ENCODE measurements at places on chromosomes 4 and X.

- DNase-seq: no peak
Measured at GRCh38 chrX:154360155-154360713, 14.2 kb downstream of the FLNA start.

- DNase-seq: no peak
Measured at GRCh38 chr4:3124070-3124767, 49.7 kb downstream of the HTT start.

DNA sequence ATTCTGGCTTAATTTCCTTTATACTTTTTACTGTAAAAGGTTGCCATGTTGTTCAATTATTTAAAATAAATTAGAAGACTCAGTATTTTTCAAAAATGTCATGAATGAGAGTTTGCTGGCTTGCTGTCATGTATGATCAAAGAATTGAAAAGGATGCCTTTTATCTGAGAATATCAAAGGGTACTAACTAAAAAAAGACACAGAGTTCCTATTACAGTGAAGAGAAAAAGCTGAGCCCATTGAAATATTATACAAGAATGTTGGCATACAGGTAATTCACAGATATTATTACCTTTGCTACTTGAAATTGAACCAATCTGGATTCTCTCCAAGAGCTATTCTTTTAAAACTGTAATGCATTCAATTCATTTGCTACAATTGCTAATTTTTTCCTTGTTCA is 200.0 kb downstream of the PPP3CA start:
- DNase-seq: no peak

DNA sequence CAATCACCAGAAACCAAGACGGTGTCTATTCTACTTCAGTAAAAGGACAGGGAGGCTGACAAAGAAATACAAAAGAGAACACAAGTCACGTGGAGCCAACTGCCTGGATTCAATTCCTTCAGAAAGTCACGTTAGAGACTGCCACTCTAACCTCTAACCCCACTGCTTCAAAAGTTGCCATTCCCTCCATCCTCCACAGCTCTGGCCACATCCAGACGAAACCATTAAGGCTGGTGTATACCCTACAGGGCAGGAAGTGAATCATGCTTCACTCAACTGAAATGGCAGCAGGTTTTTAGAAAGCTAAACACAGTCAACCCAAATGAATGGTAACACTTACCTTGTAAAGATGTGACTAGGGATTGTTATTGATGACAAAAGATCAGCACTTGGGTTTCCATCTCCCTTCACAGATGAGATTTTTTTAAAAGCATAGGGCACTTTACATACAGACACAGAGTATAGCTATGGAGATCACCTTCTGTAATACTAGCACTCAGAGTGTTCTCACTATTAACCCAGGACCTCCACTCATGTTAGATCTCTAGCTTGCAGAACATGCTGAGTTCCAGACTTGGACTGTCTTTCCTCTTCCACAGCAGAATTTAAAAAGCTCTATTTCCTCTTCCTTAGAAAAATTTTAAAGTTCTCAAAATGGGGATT is 37.4 kb downstream of the MAML3 start:
- no peak for DNase-seq

GRCh38 chrX:133881893-133882292 is 103.5 kb downstream of the GPC3 start:
- no peak for DNase-seq

DNA sequence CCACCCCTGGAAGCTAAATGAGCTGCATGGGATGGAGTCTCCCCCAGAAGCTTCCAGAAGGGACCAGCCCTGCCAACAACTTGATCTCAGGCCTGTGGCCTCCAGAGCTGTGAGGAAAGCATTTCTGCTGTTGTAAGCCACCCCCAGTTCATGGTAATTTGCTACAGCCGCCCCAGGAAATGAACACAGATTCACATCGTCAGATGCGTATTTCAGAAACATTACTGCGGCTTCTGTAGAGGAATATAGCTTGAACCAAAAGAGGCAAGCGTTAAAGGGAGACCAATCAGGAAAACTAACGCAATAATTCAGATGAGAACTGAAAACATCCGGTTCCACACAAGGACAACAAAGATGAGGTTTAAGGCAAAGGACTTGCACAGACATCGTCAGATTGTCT is 128.4 kb upstream of the TBL1X start:
- DNase-seq: no peak

GRCh38 chr4:114860786-114861185 is 252.6 kb downstream of the NDST4 start:
- DNase-seq: no peak

DNA sequence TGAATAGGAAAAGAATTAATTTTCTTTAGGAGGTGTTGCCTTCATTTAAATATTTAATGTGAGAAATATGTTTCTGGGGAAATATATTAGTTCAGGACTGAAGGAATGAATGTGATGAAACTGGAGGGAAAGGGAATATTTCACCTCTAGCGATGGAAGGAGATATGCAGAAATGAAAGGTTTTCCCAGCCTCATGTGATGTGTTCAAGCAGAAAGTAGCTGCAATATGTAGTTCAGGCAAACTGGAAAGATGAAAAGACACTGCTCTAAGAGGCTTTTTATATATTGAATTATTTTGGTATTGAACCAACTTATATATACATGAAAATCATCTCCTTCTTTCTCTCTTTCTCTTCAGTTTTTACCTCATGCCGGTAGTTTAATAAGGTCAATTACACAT is 3.4 kb downstream of the GRID2 start:
- no peak for DNase-seq

GRCh38 chr4:101184668-101185067 is 162.7 kb downstream of the PPP3CA start:
- no peak for DNase-seq

GRCh38 chr4:147790412-147790811 is 58.5 kb downstream of the ARHGAP10 start:
- no peak for DNase-seq

GRCh38 chr4:40143926-40144508 is 52.8 kb upstream of the RHOH start:
- no peak for DNase-seq

DNA sequence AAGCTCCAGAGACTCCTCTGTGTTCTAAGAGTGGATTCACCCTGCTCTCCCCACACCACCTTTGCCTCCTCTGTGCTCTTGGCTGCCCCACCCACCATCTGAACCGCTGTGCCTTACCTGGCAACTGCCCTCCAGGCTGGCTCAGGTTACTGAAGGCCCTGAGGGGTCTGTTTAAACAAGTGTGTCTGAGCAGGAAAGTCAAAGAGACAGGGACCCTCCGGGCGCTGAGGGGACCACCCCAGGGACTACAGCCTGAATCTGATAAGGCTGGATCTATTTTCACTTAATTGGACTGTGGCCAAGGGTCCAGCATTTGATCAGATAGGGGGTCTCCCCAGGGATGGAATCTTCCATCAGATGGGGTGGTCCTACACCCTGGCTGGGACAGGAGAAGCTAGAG is 10.4 kb upstream of the MSX1 start:
- no peak for DNase-seq

DNA sequence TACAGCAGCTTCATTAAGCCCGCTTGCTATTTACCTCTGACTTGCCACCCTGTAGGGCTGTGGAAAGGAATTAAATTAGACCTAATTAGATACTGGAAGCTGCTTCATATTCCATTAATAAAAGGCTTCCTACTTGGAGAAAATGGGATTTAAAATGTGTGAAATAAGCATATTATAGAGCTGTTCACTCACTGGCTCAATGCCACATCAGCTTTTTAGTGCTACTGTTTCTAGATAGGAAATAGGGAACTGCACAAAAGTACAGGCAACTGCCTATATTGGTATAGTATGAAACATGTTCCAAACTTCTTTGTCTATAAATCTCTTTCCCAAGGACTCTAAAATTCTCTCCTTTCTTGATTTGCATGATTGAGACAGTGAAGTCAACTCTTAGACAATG is 407.9 kb upstream of the AADAT start:
- DNase-seq: no peak

DNA sequence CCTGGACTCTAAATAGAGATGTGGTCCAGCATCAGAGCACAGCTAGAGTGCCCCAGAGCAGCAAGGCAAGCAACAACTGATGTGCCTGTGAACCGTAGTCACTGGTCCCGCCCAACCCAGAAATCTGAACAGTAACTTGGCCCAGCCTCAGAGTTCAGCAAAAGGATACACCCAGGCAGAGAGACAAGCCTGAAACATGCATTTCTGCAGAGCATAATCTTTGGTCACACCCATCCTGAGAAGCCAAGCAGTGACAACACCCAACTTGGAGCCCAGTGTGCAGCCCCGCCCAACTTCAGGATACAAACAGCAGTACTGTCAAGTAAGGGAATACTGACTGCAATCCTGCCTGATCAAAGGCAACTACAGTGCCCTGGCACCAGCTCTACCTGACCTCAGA is 78.9 kb downstream of the CCDC160 start:
- DNase-seq: no peak

GRCh38 chr4:151659601-151660364 is 101.0 kb downstream of the GATB start:
- DNase-seq: no peak

- DNase-seq: no peak
Measured at GRCh38 chr4:128107766-128108165, 46.7 kb downstream of the LARP1B start.

DNA sequence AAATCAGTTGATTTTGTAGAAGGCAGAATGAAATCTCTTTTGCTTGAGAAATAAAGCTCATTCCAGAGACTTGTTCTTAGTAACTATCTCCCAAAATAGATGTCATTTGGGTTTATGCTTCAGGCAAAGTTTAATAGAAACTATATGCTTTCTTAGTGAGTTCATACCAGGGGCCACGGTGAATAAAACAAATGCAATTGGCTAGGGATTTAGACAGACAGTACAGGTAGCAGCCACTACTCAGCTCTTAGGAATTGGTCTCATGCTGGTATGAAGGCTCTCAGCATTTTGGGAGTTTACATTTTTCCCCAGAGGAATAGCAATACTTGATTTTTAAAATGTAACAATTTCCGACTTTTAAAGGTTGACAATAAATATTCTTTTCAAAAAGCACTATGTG is 27.0 kb downstream of the GYPA start:
- DNase-seq: no peak

GRCh38 chr4:88725986-88726385 is 28.4 kb upstream of the NAP1L5 start:
- no peak for DNase-seq

- DNase-seq: no peak
Measured at GRCh38 chr4:153326513-153326912, 18.0 kb upstream of the MND1 start.

DNA sequence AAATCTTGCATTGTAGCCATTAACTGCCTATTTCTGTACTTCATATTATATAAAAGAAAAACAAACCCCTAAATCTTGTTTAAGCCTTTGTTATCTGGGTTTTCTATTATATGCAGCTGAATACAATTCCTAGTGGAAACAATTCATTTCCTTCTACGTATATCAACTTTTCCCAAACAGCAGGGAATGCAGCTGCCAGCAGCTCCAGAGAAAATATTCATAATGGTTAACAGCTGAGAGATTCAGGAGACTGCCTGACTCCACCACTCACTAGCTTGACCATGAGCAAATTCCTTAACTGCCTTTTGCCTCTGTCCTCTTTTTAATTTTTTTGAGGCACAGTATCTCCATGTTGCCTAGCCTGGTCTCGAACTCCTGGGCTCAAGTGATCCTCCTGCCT is 146.2 kb downstream of the SPATA18 start:
- DNase-seq: no peak

DNA sequence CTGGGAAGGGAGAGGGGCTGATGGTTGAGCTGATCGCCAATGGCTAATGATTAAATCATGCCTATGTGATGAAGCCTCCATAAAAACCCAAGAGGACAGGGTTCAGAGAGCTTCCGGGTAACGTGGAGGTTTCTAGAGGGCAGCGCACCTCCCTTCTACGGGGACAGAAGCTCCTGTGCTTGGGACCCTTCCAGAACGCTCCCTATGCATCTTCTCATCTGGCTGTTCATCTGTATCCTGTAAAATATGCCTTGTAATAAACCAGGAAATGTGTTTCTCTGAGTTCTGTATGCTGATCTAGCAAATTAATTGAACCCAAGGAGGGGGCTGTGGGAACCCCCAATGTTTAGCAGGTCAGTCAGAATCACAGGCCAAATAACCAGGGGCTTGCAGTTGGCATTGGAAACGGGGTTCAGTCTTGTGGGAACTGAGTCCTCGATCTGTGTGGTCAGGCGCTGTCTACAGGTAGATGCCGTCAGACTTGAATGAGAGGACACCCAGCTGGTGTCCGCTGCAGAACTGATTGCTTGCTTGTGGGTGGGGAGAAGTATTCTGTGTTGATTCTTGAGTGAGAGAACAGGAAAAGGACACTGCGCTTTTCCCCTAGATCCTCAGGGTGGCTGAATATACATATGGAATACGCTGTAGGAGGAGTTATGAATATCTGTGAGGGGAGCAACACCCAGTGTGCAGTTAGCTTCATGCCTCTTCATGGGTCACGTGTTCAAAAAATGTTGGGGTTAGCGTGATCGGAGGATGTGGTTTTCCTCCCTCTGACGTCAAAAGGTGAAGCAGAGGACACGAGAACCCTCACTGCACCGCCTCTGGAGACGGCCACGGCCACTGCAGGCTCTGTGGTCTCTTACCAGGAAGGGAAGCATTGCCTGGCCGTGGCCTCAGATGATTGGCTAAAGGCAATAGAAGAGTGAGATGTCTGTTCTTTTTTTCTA is 29.2 kb downstream of the HTT-AS start:
- no peak for DNase-seq

DNA sequence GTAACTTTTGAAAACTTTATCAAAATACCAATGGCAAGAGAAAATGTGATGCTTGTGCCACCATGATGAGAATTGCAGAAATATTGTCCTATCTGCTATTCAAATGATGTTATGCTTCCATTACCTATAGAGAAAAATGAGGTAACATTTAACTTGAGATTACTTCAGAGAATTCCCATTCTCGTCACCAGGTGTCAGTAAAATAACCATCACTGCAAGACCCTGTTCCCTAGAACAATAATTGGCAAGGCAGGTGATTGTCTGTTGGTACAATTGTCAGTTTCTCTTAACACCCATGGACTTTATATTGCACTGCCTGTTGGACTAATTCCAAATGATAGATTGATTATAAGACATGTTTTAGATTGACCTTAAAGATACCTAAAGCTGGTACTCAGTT is 179.9 kb downstream of the GABRG1 start:
- DNase-seq: no peak

GRCh38 chr4:148057516-148057915 is 325.6 kb downstream of the ARHGAP10 start:
- DNase-seq: no peak

GRCh38 chr4:51960486-51960885 is 59.7 kb downstream of the LRRC66 start:
- no peak for DNase-seq

GRCh38 chr4:111952688-111953087 is 192.6 kb upstream of the FAM241A start:
- no peak for DNase-seq

DNA sequence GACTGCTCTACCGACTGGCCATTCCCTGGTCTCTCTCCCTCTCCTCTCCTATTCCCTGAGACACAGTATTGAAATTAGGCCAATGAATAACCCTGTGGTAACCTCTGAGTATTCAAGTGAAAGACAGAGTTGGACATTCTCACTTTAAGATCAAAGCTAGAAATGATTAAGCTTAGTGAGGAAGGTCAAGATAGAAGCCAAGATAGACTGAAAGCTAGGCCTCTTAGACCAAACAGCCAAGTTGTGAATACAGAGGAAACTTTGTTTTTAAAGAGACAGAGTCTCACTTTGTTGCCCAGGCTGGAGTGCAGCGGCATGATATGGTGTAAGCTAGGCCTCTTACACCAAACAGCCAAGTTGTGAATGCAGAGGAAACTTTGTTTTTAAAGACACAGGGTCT is 64.6 kb downstream of the KDM6A start:
- no peak for DNase-seq

- peak; percentile 28 for DNase-seq
Measured at GRCh38 chr4:110612631-110613269, 10.1 kb downstream of the PITX2 start.

- peak; percentile 10 for DNase-seq
Measured at GRCh38 chrX:156003486-156004185, 6.1 kb downstream of the IL9R start.
